ENCODE measurements at places on chromosomes 4 and X. TPM values are rescaled to one million over a fixed set of nuclear protein-coding genes. Genes with fewer than 3 reads are reported as not detected.

Gene DEFB131A
- total RNA-seq, result not detected

Gene MTNR1A
- 0.64 TPM for total RNA-seq

Gene MAGEH1
- 6.2 TPM for total RNA-seq

Gene CABS1
- total RNA-seq, result not detected

Gene CSAG2
- total RNA-seq, result not detected

Gene PDE6B
- total RNA-seq, result not detected

Gene GSX2
- not detected for total RNA-seq

All from A549 treated with RU486 at 1 μM for 4 hours (cell line).